GM20000 (cell line): ENCODE measurements at places on chromosomes 2 and 18.

DNA sequence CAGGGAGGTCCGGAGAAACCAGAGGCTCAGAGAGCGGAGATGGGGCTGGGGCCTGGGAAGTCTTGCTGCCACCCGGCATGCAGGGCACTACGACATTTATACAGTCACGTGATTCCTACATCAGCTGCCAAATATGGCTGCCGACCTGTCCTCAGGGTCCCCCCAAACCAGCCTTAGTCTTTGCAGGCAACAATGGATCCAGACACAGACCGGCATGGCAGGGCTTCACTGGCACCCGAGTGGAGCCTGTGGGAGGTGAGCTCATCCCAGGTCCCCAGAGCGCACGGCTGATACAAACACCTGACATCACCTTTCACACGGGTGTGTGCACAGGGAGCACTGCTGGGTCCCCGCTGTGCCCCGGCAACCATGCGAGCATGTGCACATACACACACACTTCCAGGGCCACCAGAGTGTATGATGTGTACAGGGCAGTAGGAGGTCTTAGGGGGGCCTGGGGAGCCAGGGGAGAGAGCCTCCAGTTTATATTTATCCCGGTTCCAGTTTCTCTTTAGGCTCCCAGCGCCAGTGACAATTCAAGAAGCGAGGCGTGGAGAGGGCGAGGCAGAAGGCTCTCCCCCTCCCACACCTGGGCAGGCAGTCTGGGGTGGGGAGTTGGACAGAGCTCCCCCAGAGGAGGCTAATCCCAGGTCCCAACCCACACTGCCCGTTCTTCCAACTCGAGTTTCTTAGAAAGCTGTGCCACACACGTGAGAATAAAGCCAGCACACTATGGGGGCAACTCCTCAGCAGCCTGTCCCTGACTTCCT, 2.7 kb downstream of the SEMA4C start:
- DNase-seq = no peak

- no peak for DNase-seq
Observed at GRCh38 chr2:97907369-97908100, 88.2 kb downstream of the TMEM131 start.

GRCh38 chr2:113231064-113231463, 47.7 kb downstream of the PAX8 start:
- no peak for DNase-seq

GRCh38 chr2:198873503-198874471, 584.0 kb downstream of the SATB2 start:
- no peak for DNase-seq

GRCh38 chr2:221896505-221897151, 324.5 kb upstream of the EPHA4 start:
- DNase-seq = no peak

- DNase-seq = no peak
Observed at GRCh38 chr18:7982216-7982615, 415.1 kb downstream of the PTPRM start.

DNA sequence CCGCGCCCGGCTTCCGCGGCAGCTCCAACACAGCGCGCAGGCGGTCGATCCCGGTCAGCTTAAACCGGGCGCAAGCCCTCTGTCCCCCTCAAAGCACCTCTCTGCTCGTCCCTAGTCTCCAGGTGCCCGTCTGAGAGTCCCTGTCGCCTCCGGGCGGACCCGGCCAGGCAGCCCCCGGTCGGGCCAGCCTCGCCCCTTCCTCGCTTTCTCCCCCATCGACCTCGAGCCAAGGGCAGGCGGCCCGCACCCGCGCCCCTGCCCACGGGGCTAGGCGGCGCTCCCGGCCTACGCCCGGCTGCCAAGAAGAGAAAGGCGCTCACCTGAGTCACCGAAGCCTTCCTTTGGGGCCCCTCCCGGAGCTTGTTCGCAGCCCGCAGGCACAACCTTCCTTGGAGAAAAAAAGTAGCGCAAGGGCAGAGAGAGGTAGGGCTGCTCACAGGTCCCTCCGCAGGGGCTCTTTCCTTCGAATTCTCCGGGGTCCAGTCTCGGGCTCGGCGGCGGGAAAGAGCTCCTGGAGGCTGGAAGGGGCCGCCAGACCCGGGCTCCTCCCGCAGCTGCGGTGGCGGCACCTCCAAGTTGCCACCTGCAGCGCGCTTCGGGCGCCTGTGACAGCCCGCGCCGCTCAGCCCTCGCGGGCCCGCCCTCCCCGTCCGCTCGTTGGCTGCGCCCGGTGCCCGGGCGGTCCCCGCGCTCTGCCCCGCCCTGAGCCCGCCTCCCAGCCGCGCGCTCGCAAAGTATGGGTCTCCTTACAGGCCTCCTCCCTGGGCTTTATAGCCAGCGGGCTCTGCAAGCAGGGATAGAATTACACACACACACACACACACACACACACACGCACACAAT, 86.5 kb upstream of the EPB41L3 start:
- peak; percentile 61 for DNase-seq

- DNase-seq = no peak
Observed at GRCh38 chr18:10528439-10528838, 2.6 kb downstream of the NAPG start.

GRCh38 chr2:3399381-3399780, 19.9 kb downstream of the TRAPPC12 start:
- no peak for DNase-seq

- DNase-seq = no peak
Observed at GRCh38 chr18:6951336-6952090, 166.1 kb downstream of the LAMA1 start.

DNA sequence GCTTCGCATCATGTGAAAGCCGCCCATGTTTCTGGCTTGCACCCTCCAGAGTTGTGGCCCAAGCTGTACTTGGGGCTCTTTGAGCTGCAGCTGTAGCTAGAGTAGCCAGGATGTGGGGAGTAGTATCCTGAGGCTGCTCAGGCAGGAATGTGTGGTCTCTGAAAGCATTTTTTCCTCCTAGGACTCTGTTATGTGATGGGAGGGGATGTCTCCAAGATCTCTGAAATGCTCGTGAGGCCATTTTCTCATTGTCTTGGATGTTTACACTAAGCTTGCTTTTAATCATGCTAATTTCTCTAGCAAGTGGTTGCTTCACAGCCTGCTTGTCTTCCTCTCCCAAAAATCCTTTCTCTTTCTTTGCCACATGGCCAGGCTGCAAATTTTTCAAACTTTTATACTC, 687.6 kb downstream of the DCDC2C start:
- DNase-seq = no peak

GRCh38 chr2:16952805-16953204, 287.2 kb upstream of the CYRIA start:
- no peak for DNase-seq

GRCh38 chr2:144085016-144085415, 434.9 kb downstream of the ZEB2 start:
- DNase-seq = no peak

GRCh38 chr2:241924069-241924908, 54.8 kb downstream of the RTP5 start:
- DNase-seq = no peak

DNA sequence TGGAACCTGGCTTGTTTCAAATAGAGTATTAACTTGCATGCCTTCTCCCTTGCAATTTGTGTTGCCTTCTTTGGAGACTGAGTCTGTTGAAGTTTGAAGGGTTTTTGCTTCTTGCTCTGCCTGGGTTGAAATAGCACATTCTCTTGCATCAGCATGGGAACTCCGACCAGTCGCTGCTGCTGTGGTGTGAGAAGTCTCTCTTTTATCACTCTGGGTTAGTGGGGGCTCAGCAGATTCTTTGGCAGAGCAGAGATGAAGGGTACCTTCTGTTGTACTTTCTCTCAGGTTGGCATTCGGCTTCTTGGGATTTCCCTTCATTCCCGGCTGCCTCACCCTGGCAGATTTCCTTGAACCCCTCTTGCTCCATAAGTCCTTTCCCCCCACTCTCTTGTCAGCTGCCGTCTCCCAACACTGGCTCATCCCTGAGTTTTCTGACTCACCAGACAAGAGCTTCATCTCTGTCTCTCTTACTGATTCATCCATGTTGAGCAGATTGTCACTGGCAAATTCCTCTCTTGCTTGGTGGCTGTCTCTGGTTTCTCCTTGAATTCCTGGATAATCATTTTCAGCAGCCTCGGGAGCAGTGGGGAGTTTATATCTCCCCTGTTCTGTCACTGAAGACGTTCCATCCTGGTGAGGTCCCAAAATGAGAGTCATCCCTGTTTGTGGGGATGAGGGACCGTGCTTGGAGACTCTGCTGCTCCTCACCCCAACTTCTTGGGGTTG, 49.9 kb downstream of the ALPK2 start:
- no peak for DNase-seq
